GM04503 (cell line): ENCODE measurements at places on chromosomes 3 and 15.
A peak's percentile ranks its signal among the peaks of the same experiment; 100 is the strongest.

DNA sequence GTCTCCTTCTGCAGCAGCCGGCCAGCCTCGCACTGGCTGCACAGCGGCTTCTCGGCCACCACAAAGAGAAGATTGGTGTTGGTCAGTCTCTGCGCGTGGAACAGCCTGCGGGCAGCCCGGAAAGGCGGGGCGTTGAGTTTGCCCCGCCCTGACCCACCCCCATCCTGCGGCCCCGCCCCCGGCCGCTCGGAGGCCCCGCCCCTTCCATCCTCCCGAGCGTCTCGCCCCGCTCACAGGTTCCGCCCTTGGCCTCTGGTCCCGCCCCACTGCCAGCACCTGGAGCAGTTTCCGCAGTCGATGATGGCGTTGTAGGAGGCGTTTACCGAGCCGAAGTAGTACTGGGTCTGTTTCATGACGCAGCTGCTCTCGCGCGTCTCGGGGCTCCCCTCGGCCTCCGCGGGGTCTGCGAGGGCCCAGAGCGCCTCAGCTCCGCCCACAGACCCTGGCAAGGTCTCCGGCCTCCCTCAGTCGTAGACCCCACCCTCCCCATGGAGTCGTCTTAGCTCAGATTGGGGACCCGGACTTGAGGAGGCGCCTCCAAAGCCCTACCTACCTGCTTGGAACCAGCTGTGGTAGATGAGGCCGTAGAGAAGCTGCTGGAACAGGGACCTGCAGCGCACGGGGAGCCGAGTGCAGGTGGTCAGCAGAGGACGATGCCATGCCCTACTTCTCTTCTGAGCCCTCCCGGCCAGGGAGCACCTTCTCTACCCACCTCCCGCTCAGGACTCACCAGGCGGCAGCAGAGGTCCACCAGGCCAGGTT, 5.9 kb upstream of the TMEM115 start:
- DNase-seq, result no peak

- DNase-seq, result no peak
These were observed 235.3 kb upstream of the ROPN1 start for GRCh38 chr3:124227150-124227630.

GRCh38 chr15:38860674-38861073, 296.1 kb upstream of the RASGRP1 start:
- no peak for DNase-seq

- no peak for DNase-seq
These were observed 93.9 kb upstream of the BHLHE40 start for GRCh38 chr3:4885316-4885715.

DNA sequence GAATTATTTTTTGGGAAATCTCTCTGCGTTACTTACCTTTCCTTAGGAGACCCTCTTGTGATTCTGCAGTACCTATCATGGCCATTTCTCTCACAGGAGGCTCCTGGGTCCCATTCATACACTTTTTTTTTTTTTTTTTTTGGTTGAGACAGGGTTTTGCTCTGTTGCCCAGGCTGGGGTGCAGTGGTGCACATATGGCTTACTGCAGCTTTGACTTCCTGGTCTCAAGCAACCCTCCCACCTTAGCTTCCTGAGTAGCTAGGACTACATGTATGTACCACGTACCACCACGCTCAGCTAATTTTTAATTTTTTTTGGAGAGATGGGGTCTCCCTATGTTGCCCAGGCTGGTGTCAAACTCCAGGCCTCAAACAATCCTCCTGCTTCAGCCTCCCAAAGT, 36.1 kb downstream of the TRAK1 start:
- no peak for DNase-seq

GRCh38 chr3:100740207-100740606, 30.9 kb downstream of the TFG start:
- no peak for DNase-seq

- DNase-seq, result peak; percentile 18
These were observed 92.0 kb upstream of the VGLL3 start for GRCh38 chr3:87082796-87083440.

GRCh38 chr3:193590088-193590856, 2.7 kb upstream of the OPA1 start:
- DNase-seq, result no peak

DNA sequence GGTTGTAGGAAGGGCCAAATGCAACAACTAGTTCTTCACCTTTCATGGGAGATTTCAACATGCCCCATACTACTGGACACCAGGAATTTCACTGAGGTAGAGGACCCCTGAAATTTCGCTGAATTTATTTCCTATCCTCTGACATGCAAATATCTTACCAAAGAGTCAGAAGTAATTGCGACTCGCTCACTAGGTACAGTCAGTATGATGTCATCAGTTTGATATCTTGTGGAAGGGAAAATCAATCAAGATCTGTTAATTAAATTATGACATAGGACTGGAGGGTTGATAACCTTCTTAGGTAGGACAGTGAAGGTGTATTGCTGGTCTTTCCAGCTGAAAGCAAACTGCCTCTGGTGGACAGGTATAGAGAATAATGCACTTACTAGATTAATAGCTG, 74.9 kb upstream of the TNIK start:
- no peak for DNase-seq

DNA sequence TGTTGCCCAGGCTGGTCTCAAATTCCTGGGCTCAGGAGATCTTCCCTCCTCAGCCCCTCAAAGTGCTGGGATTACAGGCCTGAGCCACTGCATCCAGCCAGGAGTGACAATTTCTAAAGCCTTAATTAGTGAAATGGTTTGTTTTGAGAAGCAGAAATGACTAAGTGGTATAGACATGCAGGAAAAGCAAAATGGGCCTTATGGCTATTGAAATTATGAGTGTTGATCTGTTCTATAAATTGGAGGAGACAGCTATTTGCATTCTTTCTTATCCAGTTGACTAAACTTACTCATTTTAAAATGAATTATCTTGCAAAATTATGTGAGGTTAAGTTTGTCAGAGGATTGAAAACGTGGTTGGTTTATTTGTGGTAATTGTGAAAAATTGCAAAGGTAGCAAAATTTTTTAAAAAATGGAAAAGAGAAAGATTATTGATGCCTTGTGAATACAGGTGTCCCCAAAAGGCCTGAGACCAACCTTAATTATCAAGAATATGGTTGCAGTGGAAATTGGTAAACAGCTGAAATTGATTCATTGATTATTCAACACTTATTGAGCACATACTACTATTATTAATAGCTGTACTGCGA, 7.9 kb downstream of the RAP2B start:
- DNase-seq, result no peak

- DNase-seq, result no peak
These were observed 60.7 kb downstream of the PIAS1 start for GRCh38 chr15:68114840-68115239.

DNA sequence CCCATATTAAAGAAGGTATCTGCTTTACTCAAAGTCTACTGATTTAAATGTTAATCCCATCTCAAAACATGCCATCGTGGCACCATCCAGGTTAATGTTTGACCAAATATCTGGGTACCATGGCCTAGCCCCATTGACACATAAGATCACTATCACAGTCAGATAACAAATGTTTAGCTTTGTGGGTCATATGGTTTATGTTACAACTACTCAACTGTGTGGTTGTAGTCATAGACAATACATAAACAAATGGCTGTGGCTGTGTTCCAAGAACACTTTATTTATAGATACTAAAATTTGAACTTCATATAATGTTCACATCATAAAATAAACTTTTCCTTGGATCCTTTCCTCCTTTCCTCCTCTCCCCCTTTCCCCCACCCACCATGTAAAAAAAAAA, 9.8 kb upstream of the SNRPN start:
- no peak for DNase-seq

DNA sequence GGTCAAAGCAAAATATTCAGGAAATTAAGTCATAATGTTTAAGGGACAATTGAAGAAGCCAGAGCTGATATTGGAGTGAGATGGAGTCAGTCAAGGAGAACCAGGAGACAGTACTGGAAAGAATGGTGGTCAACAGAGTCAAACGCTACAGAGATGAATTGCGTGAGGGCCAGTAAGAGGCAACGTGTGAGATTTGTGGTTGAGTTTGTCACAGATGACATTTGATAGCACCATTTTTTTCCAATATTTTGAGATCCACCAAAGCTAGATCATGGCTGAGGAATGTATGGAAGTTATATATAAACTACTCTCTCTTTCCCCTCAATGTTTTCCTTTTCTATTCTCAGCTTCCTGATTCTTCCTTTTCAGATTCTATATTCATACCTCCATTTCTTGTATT, 375.1 kb upstream of the ROBO2 start:
- DNase-seq, result no peak

DNA sequence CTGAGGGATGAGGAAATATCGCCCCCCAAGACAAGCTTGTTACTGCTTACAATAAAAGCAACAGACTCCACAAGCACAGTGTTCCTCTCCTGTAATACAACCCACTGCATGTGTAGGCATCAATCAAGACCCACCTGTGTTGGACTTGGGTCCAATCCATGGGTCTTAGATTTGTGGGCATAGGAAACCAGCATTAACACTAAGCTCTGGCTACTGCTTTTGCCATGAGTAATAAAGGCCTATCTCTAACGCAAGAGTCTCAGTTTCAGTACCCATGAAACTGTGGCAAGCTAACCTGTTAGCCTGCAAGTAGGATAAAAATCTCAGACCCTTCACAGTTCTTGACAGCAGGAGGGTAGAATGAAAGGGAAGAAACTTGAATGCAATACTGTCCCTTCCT, 5.2 kb upstream of the EIF1B start:
- DNase-seq, result no peak

- DNase-seq, result no peak
These were observed 177.3 kb upstream of the ARRDC4 start for GRCh38 chr15:97783240-97783639.

- DNase-seq, result no peak
These were observed 70.7 kb downstream of the C3orf70 start for GRCh38 chr3:185082149-185082548.

- peak; percentile 60 for DNase-seq
These were observed 158.1 kb downstream of the SSR3 start for GRCh38 chr3:156396851-156397250.

DNA sequence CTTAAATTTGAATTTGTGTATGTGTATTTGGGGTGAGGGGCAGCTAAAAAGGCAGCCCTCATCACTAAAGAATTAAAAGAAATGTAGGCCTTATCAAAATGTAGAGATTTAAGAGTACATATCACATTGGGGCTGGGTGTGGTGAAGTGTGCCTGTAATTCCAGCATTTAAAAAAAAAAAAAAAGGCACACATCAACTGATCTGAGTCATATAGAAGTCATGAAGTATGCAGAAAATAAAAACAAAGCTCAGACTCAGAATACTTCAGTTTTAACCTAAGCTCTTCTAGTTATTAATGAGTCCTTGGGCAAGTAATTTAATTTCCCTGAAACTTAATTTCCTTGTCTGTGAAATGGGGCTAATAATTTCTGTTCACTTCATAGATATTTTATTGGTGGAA, 31.6 kb downstream of the SLC24A1 start:
- no peak for DNase-seq

- DNase-seq, result no peak
These were observed 35.6 kb upstream of the SEC13 start for GRCh38 chr3:10356461-10356981.

DNA sequence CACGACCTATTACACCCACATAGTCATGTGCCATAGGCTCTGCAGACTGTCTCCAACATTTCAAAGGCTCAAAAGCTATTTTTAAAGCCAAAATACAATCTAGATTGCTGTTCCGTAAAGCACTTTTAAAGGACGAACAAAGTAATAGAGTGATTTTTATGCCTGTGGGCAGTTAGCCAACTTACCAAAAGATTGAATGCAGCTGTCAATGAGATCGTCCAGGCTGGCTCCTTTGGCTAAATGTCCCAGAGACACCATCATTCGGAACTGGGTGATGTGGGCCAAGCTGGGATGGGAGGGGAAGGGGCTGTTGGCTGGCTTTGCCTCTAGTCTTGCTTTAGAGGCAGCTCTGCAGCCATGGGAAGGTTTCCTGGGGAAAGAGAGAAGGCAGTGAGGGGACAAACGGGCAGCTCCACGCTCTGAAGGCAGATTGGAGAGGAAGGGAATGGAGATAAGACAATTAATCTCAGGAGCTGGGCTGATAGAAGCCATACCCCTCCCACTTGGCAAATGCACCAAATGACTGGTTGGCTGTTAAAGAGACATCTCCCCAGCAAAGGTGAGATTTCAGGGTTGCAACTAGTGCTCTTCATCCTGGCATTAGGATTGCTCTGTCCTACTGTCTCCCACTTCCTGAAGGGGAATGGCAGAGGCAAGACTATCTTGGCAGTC, 4.8 kb downstream of the RASGRP1 start:
- no peak for DNase-seq

- DNase-seq, result no peak
These were observed 18.2 kb downstream of the EIF3J start for GRCh38 chr15:44554934-44555723.

DNA sequence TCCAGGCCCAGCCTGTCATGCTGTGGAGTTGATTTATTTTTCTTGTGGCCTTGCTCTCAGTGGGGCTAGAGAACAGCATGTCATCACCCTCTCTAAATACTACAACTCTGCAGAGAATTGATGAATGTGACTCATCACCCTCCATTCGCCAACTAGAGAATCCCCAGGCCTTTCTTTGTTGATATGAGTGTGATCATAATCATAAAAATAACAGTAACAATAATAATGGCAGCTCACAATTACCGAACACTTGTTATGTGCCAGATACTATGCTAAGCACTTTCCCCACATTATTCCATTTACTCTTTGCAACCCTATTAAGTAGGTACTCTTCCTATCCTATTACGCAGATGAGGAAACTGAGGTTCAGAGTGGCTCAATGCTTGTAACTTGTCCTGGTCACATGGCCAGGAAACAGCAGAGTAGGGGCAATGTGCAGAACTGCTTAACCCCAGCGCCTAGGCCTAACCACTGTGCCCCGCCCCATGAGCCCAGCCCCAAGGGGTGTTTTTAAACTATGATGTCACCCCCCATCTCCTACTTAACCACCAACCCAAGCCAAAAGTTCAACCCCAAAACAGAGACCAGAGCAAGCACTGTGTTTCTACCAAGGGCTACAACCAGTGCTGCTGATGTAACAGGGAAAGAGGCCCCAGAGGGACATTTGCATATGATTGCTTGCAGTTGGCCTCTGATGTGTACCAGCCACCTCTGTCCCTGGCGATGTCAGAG, 104.5 kb downstream of the ADCY5 start:
- peak; percentile 28 for DNase-seq

GRCh38 chr15:43776101-43776717, 557 bp downstream of the ELL3 start:
- DNase-seq, result no peak

GRCh38 chr3:58597770-58598310, 20.6 kb upstream of the FAM107A start:
- DNase-seq, result no peak

DNA sequence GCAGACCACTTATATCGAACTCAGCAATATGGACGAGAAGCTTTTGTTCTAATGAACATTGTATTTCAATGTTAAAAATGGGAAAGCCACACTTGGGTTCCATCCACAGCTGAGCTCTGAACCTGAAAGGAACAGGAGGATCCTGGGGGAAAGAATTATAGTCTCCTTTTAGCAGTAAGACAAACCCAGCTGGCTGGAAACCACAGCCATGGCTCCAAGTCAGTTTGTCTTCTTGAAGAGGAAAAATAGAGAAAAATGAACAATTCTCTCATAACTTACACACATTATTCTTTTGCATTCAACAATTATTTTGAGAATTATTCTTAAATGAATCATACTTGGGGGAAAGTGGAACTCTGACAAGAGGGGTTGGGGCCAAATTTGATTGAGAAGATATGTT, 149.2 kb upstream of the VEPH1 start:
- DNase-seq, result no peak

GRCh38 chr3:45765958-45766357, 30.4 kb downstream of the SLC6A20 start:
- no peak for DNase-seq
